Stomach (tissue), 19 donors: ENCODE measurements at places on chromosomes 3 and 15.

- H3K36me3 ChIP-seq = no peaks in the 10 kb centered on the region
- peak; percentile 20 for DNase-seq
- H3K27ac ChIP-seq = peak overlapping the region; percentile 36
- no peak overlapping the region for H3K4me3 ChIP-seq
- H3K27me3 ChIP-seq = no peaks in the 10 kb centered on the region
Measured at GRCh38 chr3:12222775-12223485, 64.2 kb upstream of the TIMP4 start.

DNA sequence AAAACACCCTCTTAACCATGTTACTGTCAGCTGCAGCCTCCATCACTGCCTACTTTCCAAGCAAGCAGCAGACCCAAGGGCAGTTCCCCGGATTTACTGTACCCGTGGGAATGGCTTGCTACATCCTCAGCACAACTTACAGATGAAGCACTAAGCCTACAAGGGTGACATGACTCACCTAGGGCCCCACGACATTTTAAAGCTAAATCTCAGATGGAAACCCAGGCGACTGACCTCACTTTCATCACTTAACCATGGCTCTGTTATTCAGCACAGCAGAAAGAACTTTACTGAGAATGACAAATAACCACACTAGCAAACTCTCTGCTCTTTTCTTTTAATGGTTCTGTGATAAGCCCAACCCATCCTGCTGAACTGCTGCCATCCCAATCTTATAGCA is 65.6 kb downstream of the SUMF1 start:
- no peak for DNase-seq
- no peaks in the 10 kb centered on the region for H3K4me1 ChIP-seq
- H3K27me3 ChIP-seq = no peaks in the 10 kb centered on the region
- H3K4me3 ChIP-seq = no peak overlapping the region
- no peak overlapping the region for H3K27ac ChIP-seq

DNA sequence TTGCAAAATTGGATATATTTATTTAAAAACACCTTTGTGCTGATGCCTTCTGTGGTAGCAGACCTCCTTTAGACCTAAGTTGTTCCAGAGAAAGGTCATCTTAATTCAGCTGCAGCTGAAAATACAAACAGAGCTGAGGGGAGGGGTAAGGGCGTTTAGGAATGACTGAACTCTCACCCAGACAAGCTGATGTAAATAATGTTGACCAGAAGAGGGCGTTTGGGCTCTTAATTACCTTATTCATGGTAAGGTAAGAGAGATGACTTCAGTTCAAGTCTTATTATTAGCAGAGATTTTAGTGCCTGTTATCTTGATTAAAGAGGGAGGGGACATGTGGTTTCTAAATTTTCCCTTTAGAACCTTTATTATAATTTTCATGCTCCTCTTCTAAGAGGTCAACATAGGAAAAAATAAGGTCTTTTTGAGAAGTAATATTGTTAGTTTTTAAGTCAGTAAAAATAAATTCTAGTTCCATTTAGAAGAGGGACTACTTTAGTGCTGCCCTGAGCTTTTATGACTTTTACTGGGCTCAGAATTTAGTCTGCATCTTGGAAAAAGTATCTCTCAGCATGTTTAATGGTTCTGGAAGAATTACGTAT is 46.3 kb downstream of the GPR171 start:
- H3K27ac ChIP-seq = no peak overlapping the region
- H3K4me1 ChIP-seq = no peaks in the 10 kb centered on the region
- no peaks in the 10 kb centered on the region for H3K36me3 ChIP-seq
- no peak for DNase-seq

- peak overlapping the region; percentile 42 for H3K27ac ChIP-seq
- H3K27me3 ChIP-seq = no peaks in the 10 kb centered on the region
- no peak overlapping the region for H3K4me3 ChIP-seq
- no peaks in the 10 kb centered on the region for H3K36me3 ChIP-seq
- peak; percentile 16 for DNase-seq
Measured at GRCh38 chr3:134066651-134067530, 37.2 kb upstream of the SLCO2A1 start.

DNA sequence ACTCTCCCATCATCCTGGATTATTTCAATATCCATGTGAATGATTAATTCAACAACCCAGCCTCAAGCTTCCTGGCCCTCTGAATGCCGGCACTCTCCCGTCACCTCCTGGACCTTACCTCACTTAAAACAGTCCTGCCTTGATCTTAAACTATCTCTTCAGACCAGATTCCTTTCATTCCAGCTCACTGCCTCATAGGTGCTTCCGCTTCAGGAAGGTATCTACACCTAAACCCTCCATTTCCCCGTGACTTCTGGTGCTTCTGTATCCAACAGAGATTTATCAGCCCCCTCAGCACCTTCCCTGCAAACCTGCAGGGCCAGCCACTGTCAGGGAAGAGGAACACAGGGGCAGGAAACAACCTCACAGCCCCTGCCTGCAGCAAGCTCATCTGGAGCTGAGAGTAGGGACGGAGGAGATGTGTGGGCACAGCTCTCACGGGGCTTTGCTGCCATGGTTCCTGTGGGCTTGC is 98.9 kb upstream of the TJP1 start:
- H3K27ac ChIP-seq = no peak overlapping the region
- no peaks in the 10 kb centered on the region for H3K36me3 ChIP-seq
- no peak for DNase-seq
- no peak overlapping the region for H3K4me3 ChIP-seq
- H3K4me1 ChIP-seq = peaks cover 15% of the 10 kb centered on the region
- no peaks in the 10 kb centered on the region for H3K27me3 ChIP-seq

- H3K4me1 ChIP-seq = no peaks in the 10 kb centered on the region
- no peaks in the 10 kb centered on the region for H3K27me3 ChIP-seq
- no peak for DNase-seq
- no peaks in the 10 kb centered on the region for H3K36me3 ChIP-seq
- no peak overlapping the region for H3K4me3 ChIP-seq
Measured at GRCh38 chr3:96960661-96961330, 146.4 kb downstream of the EPHA6 start.

DNA sequence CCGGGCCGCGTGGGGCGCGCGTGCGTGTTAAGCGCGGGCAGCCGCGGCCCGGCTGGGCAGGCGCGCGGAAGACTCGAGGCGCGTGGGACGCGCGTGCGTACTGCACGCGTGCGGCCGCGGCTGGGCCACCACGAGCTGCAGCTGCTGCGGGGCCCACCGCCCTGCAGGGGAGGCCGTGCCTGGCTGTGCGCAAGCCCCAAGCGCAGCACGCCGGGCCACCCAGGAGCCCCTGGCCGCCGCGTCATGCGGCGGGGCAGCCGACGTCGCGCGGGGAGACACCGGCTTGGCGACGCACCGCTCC is 590 bp upstream of the TRIM71 start:
- peak; percentile 73 for DNase-seq
- H3K36me3 ChIP-seq = no peaks in the 10 kb centered on the region
- peaks cover 36% of the 10 kb centered on the region for H3K4me1 ChIP-seq
- H3K27me3 ChIP-seq = peaks cover 70% of the 10 kb centered on the region
- no peak overlapping the region for H3K27ac ChIP-seq
- peak overlapping the region; percentile 63 for H3K4me3 ChIP-seq

GRCh38 chr3:156352728-156353127 is 202.2 kb downstream of the SSR3 start:
- H3K36me3 ChIP-seq = no peaks in the 10 kb centered on the region
- H3K27ac ChIP-seq = no peak overlapping the region
- H3K4me1 ChIP-seq = no peaks in the 10 kb centered on the region
- no peak overlapping the region for H3K4me3 ChIP-seq
- H3K27me3 ChIP-seq = no peaks in the 10 kb centered on the region

- no peaks in the 10 kb centered on the region for H3K27me3 ChIP-seq
- no peak for DNase-seq
- no peaks in the 10 kb centered on the region for H3K36me3 ChIP-seq
- no peak overlapping the region for H3K4me3 ChIP-seq
- H3K27ac ChIP-seq = no peak overlapping the region
Measured at GRCh38 chr3:18744472-18744871, 319.3 kb upstream of the SATB1 start.

GRCh38 chr3:156160647-156161046 is 40.3 kb downstream of the KCNAB1 start:
- no peak overlapping the region for H3K4me3 ChIP-seq
- H3K27me3 ChIP-seq = no peaks in the 10 kb centered on the region
- H3K4me1 ChIP-seq = no peaks in the 10 kb centered on the region
- no peaks in the 10 kb centered on the region for H3K36me3 ChIP-seq
- no peak for DNase-seq

DNA sequence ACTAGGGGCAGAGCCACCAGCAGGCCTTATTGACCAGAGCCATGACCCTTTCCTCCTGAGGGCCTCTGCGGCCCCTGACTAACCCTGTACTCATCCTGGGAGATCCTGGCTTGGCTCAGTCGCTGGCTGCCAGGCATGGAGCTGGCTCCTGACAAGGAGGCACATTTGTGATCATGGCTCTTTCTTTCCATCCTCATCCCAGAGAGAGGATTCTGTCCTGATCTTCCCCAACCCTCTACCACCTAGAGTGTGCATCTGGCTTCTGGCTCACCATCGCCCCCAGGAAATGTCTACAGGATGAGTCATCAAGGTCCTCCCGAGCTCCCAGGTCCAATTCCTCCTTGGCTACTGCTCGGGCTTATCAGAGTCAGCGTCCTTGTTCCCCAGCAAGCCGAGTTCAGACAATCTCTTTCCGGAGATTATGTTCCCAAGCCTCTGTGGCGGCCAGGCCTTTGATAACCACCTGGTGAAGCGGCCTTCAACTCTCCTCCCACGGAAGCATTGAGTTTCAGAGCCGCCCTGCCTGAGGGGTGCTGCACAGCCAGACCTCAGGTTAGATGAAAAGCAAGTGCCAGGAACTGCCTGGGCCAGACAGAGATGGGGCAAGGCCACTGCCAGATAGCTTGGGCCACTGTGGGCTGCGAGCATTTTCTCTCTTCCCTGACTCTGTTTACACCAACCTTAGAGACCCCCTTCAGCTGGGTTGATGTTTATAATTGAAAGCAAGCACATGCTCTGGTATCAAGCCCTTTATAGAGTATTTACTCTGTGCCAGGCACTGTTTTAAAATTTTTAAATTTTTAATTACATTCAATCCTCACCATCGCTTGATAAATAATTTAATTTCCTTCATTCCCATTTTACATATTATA is 44.3 kb upstream of the MRPS22 start:
- H3K27ac ChIP-seq = no peak overlapping the region
- H3K4me3 ChIP-seq = no peak overlapping the region
- peak; percentile 37 for DNase-seq
- H3K4me1 ChIP-seq = no peaks in the 10 kb centered on the region
- no peaks in the 10 kb centered on the region for H3K36me3 ChIP-seq

DNA sequence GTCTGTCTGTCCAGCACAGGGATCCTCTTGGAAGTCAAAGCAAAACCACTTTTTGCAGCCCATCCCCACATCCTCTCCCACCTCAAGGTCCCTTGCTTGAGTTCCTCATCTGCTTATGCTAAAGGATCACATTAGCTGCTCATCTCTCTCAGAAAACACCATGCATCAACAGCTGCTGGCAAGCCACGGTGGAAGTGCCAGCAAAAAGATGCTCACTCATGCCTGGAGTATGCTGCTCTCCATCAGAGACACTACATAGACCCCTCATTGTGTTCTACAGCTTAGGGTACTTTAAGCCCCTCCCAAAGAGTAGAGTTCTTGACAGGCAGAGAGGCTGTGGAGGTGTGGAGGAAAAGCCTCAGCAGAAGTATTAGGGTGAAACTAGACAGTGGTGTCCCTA is 94.6 kb upstream of the COL8A1 start:
- H3K36me3 ChIP-seq = no peaks in the 10 kb centered on the region
- H3K27me3 ChIP-seq = no peaks in the 10 kb centered on the region
- peaks cover 6% of the 10 kb centered on the region for H3K4me1 ChIP-seq
- no peak overlapping the region for H3K4me3 ChIP-seq

GRCh38 chr3:145519398-145520047 is 641.5 kb downstream of the PLOD2 start:
- no peaks in the 10 kb centered on the region for H3K4me1 ChIP-seq
- no peak for DNase-seq
- H3K27ac ChIP-seq = no peak overlapping the region
- H3K36me3 ChIP-seq = no peaks in the 10 kb centered on the region
- H3K27me3 ChIP-seq = no peaks in the 10 kb centered on the region
- no peak overlapping the region for H3K4me3 ChIP-seq

GRCh38 chr3:107978131-107979055 is 112.4 kb downstream of the CD47 start:
- no peak overlapping the region for H3K4me3 ChIP-seq
- DNase-seq = no peak
- peaks cover 5% of the 10 kb centered on the region for H3K4me1 ChIP-seq
- H3K36me3 ChIP-seq = no peaks in the 10 kb centered on the region
- H3K27ac ChIP-seq = no peak overlapping the region

DNA sequence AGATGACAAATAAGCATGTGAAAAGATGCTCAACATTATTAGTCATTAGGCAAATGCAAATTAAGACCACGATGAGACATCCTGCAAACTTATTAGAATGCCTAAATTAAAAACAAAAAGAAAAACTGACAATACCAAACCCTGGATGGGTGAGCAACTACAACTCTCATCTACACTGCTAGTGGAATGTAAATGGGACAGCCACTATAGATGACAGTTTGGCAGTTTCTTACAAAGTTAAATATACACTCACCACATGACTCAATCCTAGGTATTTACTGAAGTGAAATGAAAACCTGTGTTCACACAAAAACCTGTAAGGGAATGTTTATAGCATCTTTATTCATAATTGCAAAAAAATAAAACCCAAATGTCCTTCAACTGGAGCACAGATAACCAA is 74.7 kb downstream of the NPTN start:
- H3K27me3 ChIP-seq = no peaks in the 10 kb centered on the region
- no peak overlapping the region for H3K27ac ChIP-seq
- no peak overlapping the region for H3K4me3 ChIP-seq
- peaks cover 36% of the 10 kb centered on the region for H3K36me3 ChIP-seq
- no peaks in the 10 kb centered on the region for H3K4me1 ChIP-seq

DNA sequence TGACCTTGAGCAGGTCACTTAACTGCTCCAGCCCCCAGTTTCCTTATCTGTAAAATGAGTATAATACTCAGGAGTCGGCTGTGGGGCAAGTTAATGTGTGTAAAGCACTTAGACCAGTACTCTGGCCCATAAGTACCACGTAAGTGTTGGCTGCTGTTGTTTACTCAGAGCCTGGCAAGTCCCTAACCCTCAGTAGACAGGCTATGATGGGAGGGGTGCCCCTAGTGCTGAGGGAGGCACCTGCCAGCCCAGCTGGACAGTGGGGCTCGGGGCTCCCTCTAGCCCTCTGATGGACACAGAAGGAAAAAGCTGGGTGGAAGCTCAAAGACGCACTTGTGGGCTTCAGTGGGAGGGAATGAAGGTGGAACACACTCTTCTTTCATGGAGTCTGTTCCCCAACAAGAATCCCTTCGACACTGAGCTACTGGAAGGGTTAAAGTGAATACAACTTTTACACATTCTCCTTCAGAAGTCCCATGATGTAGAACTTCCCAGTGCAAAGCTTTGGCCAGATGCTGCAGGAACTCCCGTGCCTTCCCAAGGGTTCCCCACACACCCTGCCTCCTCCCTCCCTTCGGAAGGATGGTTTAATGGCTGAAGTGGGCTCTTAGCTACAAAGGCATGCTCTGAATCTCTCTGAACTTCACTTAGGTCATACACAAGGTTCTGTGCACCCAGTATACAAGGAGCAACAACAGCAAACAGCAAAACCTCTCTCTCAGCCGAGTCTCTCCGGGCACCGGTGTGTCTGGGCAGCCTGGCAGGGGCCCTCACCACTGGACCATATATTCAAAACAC is 25.4 kb downstream of the TMEM44 start:
- no peaks in the 10 kb centered on the region for H3K4me1 ChIP-seq
- no peaks in the 10 kb centered on the region for H3K36me3 ChIP-seq
- no peak for DNase-seq
- no peak overlapping the region for H3K27ac ChIP-seq
